ENCODE measurements at places on chromosomes 5 and 9.

DNA sequence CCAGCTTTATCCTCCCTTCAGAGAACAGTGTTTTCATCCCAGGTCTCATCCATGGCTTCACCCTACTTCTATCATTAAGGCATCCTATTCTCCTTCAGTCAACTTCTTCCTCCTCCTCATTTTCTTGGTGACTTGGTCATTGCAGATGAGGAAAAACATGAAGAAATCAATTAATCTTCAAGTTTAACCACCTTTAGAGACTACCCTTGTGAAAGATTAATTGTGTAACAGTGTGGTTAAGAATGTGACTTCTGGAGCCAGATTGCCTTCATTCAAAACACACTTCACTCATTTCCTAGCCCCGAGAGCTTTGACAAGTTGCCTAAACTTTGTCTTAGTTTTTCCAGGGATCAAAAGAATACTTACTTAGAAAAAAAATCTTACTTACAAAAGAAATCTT is 110.0 kb downstream of the STK32A start:
- no peak for DNase-seq

DNA sequence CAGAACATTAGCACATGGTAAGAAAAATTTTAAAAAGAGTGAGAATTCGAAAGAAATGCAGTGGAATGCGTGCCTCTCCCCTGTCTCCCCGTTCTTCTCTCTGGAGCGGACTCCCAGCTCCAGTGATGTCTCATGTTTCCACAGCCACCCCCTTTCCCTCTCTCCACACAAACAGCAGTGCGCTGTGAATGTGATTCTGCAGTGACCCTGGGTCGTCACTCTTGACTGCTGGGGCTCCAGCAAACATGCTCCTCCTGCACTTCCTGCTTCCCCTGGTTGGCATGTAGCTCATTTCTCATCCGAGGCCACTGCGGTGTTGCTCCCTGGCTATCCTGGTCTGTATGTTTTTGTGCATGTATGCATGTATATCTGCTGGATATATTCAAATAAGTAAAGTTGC is 13.3 kb downstream of the PHF2 start:
- no peak for DNase-seq

GRCh38 chr9:1538301-1538700 is 476.8 kb upstream of the SMARCA2 start:
- DNase-seq, result no peak

DNA sequence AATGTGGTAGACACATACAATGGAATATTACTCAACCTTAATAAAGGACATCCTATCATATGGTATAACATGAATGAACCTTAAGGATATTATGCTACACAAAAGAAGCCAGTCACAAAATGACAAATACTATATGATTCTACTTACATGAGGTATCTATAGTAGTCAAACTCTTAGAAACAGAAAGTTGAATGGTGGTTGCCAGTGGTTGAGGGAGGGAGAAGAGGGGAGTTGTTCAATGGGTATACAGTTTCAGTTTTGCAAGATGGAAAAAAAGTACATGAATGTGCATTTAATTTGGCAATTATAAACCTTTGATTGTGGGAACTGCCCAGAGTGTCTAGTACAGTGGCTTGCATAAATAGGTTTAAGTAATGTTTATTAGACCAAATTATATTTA is 473.3 kb upstream of the ZNF608 start:
- DNase-seq, result no peak

GRCh38 chr9:36292641-36293040 is 34.4 kb upstream of the GNE start:
- DNase-seq, result no peak

- no peak for DNase-seq
These were observed 4.1 kb downstream of the FIBCD1 start for GRCh38 chr9:130934702-130935647.

DNA sequence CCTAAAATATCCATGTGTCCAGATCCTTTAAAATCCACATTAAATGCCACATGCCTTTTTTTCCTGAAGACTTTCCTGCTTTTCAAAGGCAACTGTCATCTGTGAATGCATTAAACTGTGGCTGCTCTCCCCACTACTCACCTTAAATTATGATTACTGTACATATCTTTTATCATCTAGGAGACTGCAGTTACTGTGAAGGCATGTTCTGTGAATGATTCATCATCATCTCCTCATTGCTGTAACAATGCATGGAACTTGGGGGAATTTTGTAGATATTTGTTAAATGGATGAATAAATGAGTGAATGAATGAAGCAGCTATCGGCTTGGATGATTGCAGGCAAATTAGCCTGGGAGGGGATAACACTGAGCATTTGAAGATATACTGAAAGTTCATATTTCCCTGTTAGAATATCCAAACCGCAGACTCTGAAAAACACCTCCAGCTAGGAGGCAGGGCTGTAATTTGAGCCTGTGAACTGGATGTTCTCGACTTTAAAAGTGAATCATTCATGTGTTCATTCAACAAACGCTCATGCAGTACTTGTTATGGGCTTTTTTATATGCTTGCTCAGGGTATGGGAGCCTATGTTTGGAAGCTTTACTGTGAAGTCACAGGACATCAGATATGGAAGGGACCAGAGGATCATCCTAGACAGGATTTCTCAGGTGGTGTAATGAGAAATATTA is 519.2 kb downstream of the KIF4B start:
- DNase-seq, result no peak

DNA sequence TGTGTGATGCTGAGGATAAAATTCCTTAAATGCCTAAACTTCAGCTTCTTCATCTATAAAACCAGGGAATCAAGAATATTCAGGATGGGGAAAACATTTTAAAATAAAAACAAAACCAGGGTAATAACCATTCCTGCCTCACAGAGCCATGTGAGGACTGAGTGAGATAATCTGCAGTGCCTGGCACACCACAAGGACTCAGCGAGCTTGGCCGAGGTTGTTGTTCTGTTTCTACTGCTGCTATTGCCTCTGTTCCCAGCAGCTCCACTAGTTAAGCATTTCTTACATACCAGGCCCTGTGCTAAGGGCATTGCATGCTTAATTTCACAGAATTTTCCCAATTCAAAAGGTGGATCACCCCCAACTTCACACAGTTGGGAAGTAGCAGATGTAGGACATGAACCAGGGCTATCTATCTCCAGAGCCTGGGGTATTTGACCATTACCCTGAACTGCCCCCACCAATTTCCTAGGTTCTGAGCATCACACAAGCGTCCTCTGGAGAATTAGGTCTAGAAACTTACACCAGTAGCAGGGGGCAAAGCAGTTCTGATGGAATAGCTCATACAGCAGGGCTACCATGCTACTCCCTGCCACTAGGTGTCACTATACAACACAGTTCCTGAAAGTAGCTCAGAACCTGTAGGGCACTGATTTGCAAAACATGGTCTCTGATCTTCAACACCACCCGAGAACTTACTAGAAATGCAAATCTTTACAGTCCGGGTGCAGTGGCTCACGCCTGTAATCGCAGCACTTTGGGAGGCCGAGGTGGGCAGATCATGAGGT is 74.3 kb downstream of the LRSAM1 start:
- peak; percentile 73 for DNase-seq
